ENCODE measurements at places on chromosomes 1 and 21. TPM values are rescaled to one million over a fixed set of nuclear protein-coding genes. Genes with fewer than 3 reads are reported as not detected.

Gene UBL4B
- not detected for total RNA-seq

Gene TARBP1
- 13.5 TPM for total RNA-seq

Gene CELA2B
- not detected for total RNA-seq

Gene RHOU
- total RNA-seq = 0.81 TPM

Gene IL12RB2
- total RNA-seq = not detected

Gene NLRP3
- not detected for total RNA-seq

- DNase-seq = no peak
These were observed 41.3 kb upstream of the OSBPL9 start for GRCh38 chr1:51575406-51576084.

- peak; percentile 61 for DNase-seq
These were observed 88.3 kb upstream of the NGF start for GRCh38 chr1:115426231-115426771.

DNA sequence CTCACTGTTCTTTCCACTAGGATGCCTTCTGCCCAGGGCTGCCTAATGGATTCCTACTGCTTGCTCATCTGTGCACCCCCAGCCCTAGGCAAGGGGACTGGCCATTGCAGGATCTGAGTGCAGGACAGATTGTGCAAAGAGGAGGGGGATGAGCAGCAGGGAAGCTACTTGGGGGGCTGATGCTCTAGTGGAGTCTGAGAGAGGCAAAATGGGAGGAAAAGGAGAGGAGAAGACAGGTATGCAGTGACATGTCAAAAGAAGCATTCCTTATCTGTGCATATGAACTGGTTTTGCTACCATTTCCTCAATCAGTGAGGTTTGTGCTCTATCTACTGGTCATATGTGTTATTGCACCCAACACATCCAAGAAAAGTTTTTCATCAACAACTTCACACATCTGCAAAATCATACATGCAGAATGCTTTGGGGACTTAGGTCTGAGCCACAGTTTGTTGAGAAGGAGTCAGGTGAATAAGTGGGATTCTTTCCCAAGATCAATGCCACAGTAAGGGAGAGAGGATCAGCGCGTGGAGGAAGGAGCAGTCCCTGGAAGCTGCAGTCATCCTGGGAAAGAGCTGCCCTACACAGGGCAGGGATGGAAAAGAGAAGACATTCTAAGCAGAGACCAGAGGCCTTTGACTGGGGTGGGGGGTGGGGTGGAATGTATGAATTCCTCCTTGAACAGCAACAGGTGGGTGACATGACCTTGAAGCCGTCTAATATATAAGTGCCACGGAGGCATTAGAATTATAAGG is 14.4 kb downstream of the SLC5A9 start:
- peak; percentile 31 for DNase-seq

- no peak for DNase-seq
These were observed 1.4 kb upstream of the PAFAH2 start for GRCh38 chr1:25999041-25999800.

- DNase-seq = peak; percentile 20
These were observed 71.5 kb downstream of the SMYD3 start for GRCh38 chr1:246435421-246436041.

DNA sequence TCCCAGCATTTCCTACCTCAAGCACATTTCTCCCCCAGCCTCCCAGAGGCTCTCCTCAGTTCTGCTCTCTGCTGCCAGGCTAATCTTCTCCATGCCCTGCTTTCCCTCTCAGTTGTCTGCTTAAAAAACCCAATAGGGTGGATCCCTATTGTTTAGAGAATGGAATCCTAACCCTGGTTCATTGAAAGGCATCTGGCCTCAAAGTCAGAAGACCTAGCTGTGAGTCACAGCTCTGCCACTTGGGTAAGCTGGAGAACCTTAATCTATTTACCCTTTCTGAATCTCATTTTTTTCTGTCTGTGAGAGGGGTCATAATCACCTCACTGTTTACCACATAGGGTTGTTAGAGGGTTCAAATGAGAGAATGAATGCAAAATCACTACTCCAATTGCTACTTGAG is 12.5 kb upstream of the MYOC start:
- DNase-seq = no peak

GRCh38 chr21:44364151-44365053 is 11.0 kb downstream of the TRPM2 start:
- DNase-seq = no peak

DNA sequence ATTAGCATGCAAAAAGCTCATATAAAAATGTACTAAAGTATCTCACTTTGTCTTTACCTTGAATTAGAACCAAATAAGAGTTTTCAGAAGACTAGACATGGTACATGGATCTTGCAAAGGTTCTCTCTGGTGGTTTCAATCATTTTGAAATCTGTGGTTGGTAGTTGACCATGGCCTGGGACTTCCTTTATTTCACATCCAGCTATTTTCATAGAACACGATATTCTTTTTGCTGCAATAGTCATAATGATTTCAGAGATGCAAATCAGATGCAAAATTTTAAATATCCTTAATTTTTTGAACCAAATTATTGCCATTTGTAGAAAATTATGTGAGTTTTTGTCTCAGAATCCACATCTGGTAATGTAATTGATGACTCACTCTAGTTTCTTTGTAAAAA is 375.1 kb upstream of the ZP4 start:
- DNase-seq = no peak
